Neuronal stem cell (in vitro differentiated cells): ENCODE measurements at places on chromosomes 16 and 17.

DNA sequence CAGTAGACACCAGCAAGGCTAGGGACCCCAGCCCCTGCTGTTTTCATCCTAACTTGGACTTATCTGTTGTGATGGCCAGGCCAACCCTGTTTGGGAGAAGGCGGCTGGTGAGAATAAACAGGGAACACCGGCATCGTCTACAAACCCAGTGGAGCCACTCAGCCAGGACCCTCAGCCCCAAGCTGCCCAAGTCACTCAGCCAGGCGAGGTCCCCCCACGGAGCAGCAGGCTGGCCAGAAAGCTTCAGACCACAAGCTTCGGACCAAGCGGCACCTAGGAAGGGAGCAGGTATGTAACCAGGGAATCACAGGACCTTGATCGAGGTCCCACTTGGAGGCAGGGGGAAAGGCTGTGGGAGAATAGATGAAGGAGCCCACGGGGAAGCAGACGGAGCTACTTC is 23.4 kb downstream of the RBFOX3 start:
- DNase-seq, result no peak

GRCh38 chr16:86929057-86929871 is 350.9 kb downstream of the FOXL1 start:
- DNase-seq, result no peak

DNA sequence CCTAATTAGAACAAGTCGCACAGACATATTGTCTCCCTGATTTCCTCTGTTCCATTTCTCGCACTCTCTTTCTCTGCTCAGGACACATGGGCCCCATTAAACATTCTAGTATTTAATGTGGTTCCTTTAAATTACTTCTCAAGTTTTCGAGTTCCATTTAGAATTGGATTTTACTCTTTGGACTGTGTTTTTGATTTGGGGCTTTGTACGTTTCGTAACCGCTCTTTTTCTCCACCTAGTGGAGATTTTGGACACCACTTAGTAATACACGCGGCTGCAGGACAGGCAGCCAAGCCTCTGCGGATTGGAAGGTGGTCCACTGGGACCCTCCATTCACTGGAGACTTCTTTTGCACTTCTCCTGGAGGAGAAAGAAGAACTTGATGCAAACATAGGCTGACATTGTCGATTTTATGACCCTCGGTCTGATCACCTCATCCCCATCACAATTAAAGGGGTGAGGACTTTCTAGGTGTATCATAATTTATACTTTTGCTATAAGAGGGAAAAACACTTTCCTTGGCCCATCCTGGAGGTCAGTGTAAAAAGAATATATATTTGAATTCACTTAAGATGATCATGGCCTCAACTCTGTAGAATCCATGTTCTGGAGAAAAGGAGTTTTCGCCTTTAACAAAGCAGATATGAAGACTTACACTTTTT is 85.7 kb downstream of the NOG start:
- peak; percentile 46 for DNase-seq

DNA sequence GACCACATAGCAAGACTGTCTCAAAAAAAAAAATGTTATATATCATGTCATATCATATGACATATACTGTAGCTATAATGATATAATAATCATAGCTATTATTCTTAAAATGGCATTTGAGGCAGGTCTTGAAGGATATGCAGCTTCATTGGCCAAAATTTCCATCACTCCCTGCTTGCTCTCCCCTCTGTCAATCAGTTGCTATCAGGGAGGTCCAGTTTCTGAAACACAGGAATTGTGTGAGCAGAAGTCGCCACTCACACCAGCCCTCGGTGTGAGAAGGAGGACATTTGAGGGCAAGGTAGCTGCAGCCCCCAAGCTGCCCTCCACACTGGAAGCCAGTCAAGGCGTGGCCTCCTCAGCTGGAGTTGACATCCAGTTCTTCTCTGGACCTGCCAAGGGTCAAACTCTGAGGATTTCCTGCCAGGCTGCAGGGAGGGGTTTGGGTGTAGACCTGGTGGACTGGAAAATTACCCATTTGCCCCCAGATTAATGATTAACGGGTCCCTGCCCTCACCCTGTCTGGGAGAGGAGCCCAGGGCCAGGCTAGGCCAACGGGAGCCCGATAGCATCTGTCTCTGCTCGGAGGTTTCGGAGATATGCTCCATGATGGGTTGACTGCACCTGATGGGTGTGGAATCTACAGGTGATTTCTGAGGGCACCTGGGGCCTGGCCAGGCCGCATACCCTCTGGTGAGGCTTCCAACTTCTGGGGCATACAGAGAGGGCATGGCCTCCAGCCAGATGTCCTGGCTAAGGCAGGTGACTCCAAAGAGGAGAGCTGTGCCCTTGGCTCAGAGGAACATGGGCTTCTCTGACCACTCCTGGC is 18.8 kb downstream of the WNT9B start:
- DNase-seq, result no peak

DNA sequence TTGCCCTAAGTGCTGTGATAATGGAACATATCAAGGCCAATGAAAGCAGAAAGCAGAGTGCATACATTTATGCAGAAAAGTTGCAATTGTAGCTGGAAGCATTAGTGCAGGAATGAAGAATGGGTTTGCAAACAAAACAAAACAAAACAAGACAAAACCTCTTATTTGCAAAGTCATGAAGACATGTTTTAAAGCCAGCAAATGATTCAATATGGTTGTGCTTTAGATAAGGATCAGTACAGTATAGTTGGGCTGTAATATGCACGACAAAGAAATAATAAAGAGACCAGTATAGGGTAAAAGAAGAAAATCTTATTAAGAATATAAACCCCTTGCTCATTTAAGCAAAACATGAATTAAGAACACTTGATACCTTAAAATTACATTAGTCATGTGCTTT is 398.1 kb downstream of the KIF2B start:
- DNase-seq, result no peak

- DNase-seq, result no peak
These were observed 19.9 kb downstream of the ARL4D start for GRCh38 chr17:43418441-43419374.

DNA sequence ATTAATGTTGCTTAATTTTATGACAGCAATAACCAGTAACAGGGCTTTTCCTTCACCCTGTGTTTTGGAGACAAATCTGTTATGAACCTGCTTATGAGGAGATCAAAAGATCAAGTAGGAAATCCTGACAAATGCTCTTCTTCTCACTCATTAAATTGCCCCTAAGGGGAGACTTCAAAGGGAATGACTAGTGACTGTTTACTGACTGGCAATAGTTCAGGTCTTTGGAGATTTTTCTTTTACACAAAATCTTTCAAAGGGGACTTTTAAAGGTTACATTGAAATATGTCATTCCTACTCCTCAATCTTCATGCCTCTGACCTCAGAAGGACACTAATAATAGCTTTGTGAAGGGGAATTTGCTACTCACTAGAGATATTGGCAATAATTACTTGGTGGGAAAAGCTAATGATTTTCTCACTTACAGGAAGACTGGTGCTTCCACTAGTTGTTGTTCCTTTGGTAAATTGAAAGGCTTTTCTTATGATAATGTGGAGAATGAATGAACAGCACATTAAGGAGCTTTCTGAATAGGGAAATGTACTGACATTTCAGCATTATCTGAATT is 292.9 kb upstream of the CA10 start:
- DNase-seq, result no peak

- no peak for DNase-seq
These were observed 22.4 kb downstream of the SOX9 start for GRCh38 chr17:72143245-72143644.

DNA sequence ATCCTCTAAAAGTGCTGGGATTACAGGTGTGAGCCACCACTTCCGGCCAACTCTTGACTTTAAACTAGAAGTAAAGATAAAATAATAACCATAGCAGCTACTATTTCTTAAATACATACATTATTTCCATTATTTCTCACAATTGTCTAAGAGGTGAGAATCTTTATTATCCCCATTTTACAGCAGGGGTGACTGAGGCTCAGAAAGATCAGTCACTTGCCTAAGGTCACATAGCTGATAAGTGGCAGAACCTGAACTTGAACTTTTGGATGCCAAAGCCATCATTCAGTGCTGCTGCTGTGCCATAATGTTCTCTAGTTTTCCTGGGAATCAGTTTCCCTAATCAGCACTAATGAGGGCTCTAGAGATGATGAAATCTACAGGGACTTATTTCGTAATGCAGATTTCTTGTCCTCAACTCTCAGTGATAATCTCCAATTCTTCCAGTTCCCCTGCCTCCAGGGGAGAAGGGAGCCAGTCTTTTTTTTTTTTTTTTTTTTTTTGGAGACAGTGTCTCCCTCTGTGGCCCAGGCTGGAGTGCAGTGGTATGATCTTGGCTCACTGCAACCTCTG is 25.2 kb upstream of the GPRC5B start:
- DNase-seq, result no peak

GRCh38 chr17:77647531-77647930 is 311.0 kb upstream of the TNRC6C start:
- no peak for DNase-seq

DNA sequence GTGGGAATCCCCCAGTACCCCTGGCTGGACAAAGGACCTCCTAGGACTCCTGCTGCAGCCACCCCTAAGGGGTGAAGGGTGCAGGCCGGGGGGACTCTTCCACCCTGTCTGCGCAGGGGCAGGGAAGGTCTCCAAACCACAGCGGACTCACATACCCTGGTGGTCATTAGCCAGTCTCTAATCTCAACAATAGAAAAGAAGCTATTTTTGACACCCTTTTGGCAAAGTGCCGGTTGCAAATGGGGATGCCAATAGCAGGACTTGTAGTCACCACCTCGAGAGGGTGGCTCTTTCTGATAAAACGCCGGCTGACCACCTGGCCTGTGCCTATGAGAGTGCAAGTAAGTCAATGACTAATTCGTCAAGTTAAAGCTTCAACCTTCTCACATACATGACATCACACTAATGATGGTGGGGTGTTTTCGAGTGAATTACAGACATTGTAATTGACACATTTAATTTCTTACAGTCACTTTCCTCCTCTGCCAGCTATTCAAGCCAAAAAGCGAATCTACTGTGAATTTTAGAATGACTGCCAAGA is 23.1 kb upstream of the DNAH17 start:
- no peak for DNase-seq

DNA sequence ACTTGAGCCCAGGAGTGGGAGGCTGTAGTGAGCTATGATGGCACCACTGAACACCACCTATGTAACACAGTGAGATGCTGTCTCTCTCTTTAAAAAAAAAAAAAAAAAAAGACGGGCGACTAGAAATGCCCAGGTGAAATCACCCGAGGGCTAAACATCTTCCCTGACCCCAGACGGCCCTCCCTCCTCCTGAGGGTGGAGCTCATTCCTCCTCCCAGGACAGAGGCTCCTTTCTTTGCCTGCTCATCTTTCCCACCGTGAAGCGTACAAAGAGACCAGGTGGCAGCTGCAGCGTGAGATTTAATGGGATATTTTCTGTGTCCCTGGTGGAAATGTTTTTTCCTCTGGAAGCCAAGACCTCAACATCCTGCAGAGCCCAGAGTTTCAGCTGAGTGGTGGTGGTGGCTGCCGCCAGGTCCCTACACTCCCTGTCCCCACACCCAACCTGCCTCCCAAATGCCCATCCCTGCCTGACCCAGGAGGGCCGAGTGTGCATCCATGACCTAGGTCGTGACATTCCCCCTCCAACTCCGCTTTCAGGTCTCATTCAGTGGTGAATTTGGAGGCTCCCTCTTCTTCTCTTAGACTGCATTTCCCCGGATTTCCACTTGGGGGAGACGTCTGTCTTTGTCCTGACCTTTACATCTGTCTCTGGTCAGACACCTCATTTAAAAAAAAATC is 14.4 kb upstream of the GPRC5B start:
- DNase-seq, result peak; percentile 69

DNA sequence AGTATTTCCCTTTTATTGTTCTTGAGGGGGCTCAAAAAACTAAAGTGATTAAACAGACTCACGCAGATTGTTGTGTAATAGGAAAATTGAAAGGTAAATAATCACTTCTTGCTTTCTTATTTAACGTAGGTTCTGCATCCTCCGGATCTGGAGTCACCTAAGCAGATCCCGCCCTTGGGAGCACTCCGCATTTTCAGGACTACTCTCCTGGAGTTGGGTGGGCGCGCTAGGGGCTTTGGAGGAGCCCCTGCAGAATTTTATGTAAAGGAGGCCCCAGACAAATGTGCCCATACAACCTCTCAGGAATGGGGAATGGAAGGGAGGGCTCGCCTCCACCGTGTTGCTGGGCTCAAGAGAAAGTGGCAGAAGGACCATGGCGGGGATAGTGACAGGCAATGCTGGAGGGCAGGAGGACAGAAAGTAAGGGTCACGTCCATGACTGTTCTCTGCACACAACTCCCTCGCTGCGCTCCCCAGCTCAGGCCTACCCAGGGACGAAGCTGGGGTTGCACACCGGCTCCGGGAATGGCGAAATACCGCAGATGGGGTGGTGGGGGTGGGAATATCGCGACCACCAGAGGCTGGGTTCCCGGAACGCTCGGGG is 8.3 kb downstream of the MT2A start:
- DNase-seq, result no peak
